ENCODE measurements at places on chromosomes 1 and 21. TPM values are rescaled to one million over a fixed set of nuclear protein-coding genes. Genes with fewer than 3 reads are reported as not detected.

Gene OR2T11
- not detected for total RNA-seq

Gene SPATA21
- total RNA-seq = not detected

Gene TESK2
- total RNA-seq = 3.3 TPM

Gene CYP4A22
- not detected for total RNA-seq

Gene NCDN
- 64.1 TPM for total RNA-seq

Gene TIPRL
- total RNA-seq = 48.5 TPM

Gene DIRAS3
- not detected for total RNA-seq

Gene FAM167B
- 1.9 TPM for total RNA-seq

Gene OR2L2
- not detected for total RNA-seq

Gene KCNJ6
- not detected for total RNA-seq

Gene PYHIN1
- total RNA-seq = not detected

Gene ABL2
- total RNA-seq = 38.3 TPM

Gene RGS13
- not detected for total RNA-seq

Gene CDC20
- total RNA-seq = 215 TPM

Gene SFT2D2
- total RNA-seq = 68.1 TPM

Gene SLC22A15
- total RNA-seq = 0.21 TPM

Gene TRIM63
- not detected for total RNA-seq

Gene NHLH2
- total RNA-seq = not detected

Gene TNFRSF18
- 4.3 TPM for total RNA-seq
